ENCODE measurements at places on chromosomes 2 and 18. TPM values are rescaled to one million over a fixed set of nuclear protein-coding genes. Genes with fewer than 3 reads are reported as not detected.

Gene OSR1
- total RNA-seq: 1.4 TPM

Gene FIGN
- 16.4 TPM for total RNA-seq

Gene CIB4
- total RNA-seq: not detected

Gene IL1RL1
- total RNA-seq: 1.1 TPM

Gene PLEK
- total RNA-seq: 3.7 TPM

Gene DLX2
- not detected for total RNA-seq

Gene HNMT
- 11.8 TPM for total RNA-seq

Gene GPR75
- total RNA-seq: 3.0 TPM

Gene SPHKAP
- 61.2 TPM for total RNA-seq

Gene PLEKHA3
- total RNA-seq: 44.3 TPM

Gene MSTN
- total RNA-seq: 1.1 TPM

Gene POMC
- total RNA-seq: 3.1 TPM

Gene NAT8
- not detected for total RNA-seq

Gene LINC00305
- total RNA-seq: not detected

Gene TRPM8
- total RNA-seq: 0.73 TPM

Gene SERTAD2
- 22.8 TPM for total RNA-seq

Gene CHAC2
- total RNA-seq: 1.4 TPM

Gene MALL
- 19.6 TPM for total RNA-seq

Gene LONRF2
- total RNA-seq: 24.5 TPM

Gene APCDD1
- total RNA-seq: 9.9 TPM

Gene ANKRD62
- not detected for total RNA-seq

Gene ANKRD30BL
- not detected for total RNA-seq

Gene CCDC74B
- total RNA-seq: 0.81 TPM

Gene ADCYAP1
- 0.22 TPM for total RNA-seq

Gene PRR30
- total RNA-seq: not detected

Gene PAX8
- total RNA-seq: 0.35 TPM

Gene MAP3K20
- 519 TPM for total RNA-seq

Gene CDKL4
- 0.35 TPM for total RNA-seq

Gene UGT1A10
- not detected for total RNA-seq

Gene C2orf72
- 0.08 TPM for total RNA-seq

Gene KCMF1
- total RNA-seq: 88.8 TPM

Measured in cardiac septum (tissue), 1 donor.